RWPE2 (cell line): ENCODE measurements at places on chromosomes 3 and 15.

DNA sequence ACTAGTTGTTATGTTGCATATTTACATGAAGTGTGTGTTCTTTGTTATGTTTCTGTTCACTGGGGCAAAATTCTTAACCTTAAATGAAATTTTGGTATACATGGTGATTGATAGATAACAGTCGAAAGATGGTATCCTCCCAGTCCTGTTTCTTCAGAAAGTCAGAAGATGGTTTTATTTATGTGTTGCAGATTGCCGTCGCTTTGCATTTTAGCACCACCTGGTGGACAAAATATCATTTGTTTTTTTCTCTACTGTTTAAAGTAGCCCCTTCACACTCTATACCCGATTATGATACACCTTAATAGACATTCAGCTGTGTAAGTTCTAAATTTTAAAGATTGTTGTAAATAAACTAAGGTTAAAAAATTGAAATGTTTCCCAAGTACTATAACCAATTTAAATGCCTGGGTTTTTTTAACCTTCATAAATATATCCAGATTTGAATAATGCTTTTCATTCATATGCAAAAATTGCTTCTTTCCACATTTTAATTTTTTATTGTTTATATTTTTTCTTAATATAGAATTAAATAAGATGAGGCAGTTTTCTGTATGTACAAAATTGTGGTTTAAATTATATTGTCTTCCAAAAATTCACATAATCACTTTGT lies 152.2 kb downstream of the ALCAM start:
- DNase-seq = no peak

DNA sequence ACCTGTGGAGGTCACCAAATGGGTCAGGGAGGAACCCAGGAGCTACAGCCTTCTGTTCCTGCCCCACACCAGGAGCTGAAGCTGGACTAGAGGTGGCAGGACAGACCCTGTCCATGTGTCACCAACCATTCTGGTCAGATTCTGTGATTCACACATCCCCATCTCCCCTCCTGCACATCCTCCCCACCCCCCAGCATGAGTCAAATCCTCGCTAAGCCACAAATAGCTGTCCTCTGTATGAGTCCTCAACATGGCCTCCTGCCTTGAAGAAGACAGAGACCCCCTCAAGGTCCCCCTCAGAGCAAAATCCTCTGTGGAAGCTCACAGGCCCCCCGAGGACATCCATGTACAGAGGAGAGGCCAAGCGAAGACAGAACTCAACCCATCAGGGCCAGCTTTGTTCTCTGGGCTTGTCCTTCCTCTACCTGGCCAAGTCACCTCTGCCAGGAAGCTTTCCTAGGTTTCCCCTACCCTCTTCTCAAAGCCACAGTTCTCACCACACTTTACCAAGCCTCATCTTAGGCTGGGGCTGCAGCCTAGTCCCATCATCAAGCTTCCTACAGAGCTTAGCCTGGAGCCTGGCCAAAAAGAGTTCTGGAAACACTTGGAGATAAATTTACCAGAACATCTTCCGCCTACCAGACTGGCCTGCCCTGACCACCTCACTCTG lies 17.1 kb downstream of the CACNA2D2 start:
- no peak for DNase-seq

GRCh38 chr3:187183210-187183862 lies 13.9 kb upstream of the RTP1 start:
- DNase-seq = peak; percentile 67

- no peak for DNase-seq
Observed at GRCh38 chr3:101735833-101736232, 11.4 kb downstream of the CEP97 start.

DNA sequence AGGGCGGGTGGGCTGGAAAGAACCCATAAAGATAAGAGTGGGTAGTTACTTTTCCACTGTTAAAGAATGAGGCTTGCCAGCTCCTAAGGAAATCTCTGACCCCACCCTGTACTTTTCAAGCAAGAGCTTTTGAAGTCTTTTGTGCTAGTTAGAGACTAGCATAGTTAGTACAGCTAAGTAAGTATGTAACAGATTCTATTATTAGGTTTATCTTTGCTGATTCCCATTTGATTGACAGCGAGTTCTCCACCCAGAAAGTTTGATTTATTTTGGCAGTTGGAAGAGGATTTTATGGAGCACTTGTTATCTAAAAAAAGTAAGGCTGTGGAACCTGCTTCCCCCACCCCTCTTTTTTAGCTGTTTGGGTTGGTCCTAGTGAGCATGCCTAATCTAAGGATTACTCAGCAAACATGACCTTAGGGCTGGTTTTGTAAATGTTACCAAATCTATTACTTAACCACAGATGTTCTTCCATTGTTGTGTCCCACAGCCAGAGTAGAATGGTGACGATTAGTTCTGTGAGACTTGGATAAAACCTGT lies 57.6 kb downstream of the FNDC3B start:
- no peak for DNase-seq

GRCh38 chr3:122890077-122890719 lies 95.3 kb downstream of the SLC49A4 start:
- DNase-seq = no peak
